ENCODE measurements at places on chromosomes 2 and 18.

DNA sequence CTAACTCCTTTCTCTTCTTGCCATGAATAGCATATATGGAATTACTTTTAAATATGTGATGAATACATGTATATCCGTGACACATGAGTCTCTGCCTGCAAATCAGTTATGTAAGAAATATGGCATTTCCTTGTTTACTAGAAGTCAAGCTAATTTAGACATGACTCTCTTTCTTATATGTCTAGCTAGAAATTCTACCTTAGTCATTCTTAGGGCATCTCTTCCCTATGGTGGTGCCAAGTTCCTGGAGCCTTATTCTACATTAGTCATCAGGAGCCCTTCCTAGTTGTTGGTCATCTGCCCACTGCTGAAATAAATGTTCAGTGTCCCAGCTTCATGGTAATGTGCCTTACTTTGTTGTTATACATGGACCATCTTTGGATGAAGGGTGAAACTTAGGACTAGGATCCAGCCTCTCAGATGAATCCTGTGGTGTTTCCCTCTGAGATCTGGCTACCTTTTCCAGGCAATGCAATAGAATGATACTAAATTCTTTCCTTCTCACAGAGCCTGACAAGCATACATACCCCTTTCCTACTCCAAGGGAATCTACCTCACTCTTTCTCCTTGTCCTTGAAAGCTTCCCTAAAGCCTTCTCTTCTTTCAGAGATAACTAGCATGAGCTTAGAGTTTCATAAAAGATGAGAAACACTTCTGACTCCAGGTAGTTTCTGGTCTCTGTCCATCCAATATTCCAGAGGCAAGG is 415.3 kb upstream of the VWC2L start:
- DNase-seq: peak; percentile 91

DNA sequence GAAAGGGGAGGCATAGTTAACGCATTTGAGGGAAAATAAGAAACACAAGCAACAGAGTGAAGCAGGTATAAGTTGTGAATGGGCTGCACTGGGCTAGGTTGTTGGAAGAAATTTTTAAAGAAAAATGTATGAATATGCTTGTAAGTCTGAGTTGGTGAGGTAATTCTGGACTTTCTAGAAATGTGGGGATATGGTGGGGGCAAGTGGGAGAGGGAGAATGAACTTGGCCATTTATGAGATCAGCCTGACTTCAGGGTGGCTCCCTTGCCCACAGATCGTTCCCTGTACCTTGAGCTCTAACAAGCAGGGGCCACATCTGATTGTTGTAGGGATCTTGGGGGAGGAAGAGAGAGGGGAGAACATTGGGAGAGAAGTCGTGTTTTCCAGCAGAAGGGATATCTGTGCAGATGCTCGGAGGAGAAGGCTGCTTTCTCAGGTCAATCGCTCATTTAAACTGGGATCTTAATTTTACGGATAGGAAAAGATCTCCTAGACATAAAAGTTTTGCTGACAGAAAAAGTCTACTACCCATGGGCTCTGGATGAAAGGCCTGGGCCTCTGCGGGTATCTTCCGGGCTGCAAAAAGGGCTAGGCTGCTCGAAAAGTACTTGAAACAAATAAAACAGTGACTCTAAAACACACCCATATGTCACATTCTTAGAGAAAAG is 42.5 kb upstream of the FZD5 start:
- no peak for DNase-seq

DNA sequence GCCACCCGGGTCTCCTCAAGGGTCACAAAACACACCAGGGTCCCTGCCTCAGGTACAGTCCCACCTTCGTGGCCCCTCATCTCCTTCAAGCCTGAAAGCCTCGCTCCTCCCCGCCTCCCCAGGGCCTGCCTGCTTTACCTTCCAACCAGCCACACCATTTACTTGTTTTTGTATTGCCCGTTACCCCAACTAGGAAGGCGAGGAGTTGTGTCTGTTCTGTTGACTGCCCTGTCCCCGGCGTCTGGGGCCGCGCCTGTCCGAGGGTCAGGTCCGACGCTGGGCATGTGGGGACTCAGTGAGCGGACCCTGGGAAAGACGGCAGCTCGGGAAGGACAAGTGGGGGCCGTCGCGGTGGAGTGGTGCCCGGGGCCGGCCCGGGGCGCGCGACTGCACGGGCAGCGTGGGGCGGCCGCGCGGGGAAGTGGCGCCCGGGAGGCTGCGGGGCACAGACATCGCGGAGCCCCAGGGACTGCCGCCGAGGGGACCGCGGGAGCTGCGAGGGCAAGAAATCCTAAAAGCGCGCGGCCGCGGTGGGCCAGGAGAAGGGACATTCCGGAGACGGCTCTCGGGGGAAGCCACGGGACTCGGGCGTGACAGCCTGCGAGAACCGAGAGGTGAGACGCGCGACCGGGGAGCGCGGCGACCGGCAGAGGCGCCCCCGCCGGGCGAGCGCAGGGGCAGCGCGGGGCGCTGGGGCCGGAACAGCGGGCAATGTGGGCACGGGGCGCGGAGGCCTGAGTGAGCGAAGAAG is 797 bp upstream of the GRHL1 start:
- peak; percentile 23 for DNase-seq

- peak; percentile 49 for DNase-seq
Observed at GRCh38 chr2:162403884-162404283, 60.0 kb downstream of the GCA start.

GRCh38 chr2:152537081-152537651 is 180.1 kb downstream of the PRPF40A start:
- peak; percentile 55 for DNase-seq

DNA sequence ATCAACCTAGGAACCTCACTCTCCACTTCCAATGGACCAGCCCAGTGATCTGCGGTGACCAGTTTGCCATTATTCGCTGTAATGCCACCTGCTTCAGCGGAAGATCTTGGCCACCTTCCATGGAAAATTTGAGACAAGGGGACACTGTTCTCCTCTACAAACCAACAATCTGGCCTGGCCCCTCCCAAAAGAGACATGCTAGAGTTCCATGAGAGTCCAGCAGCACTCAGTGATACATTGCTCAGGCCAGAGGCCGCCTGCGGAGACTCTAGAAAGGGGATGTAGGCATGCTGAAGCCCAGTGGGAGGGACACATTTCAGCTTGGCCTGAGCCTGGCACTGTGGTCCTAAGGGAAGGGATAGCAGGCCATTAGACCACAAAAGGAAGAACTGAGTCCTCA is 58.3 kb downstream of the COL6A3 start:
- no peak for DNase-seq

DNA sequence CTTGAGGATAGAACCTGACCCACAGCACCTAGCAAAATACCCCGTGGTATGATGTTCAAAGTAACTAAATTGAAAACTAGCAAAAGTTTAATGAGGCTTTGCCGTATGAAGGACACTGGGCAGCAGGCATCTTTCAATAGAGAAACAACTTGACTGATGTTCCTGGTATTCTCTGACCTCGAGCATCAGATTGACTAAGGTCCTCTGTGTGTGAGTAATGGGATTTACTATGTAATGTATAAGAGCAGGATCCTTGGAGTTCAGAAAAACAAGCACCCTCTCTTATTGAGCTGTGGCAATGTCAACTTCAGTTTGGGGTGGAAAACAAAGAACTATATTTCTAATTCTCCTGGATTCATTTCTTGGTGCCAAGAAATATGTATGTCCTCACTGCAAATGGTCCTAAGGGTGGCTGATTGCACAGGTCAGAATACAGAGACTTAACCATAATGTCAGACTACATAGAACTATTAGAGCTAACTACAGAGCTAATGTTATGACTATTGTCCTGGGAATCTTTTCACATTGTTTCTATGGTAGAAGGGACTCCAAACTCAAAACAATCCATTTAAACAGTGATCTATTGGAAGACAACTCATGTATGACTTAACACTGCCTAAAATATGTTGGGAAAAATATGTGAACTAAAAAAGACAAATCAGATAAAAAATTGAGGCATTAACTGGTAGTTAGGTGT is 4.4 kb downstream of the TNFAIP6 start:
- peak; percentile 25 for DNase-seq

DNA sequence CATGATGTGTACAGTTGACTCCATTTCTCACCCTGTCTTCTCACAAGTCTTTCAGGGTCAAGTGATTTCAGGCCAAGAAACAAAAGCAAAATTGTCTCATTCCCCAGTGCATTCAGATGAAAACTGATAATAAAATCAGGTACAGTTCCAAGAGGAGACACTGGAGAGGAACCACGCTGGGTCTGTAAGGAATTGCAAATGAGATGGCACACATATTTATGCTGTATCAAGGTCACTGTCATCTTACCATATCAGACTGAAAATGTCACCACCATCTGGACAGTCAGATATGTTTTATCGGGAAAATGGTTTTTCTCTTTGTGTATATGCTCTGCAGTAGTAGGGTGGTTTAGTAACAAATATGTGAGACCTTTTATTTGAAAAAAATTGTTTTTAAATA is 91.7 kb downstream of the CCDC138 start:
- DNase-seq: no peak

DNA sequence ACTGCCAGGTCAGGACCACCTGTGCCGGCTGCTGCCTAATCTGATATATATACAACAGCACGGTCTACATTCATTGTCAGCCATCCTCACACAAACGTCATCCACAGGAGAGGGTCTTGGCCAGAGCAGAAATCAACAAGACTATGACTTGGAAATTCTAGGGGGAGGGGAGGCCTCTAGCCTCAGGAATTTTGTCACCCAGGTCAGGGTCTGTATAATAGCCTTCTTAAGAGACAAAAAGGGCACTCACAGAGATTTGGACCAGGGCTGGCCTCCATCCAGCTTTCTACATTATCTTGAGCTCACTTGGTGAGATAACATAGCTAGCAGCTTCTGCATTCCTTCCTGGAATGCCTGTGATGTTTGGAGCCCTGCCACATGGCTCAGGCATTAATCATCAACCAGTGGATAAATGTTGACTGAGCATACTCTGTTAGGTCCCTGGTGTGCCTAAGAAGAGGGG is 50.4 kb upstream of the CTIF start:
- peak; percentile 97 for DNase-seq

- peak; percentile 60 for DNase-seq
Observed at GRCh38 chr2:85221067-85221691, 88.0 kb downstream of the TCF7L1 start.

- no peak for DNase-seq
Observed at GRCh38 chr2:16130906-16131400, 190.6 kb downstream of the MYCN start.

DNA sequence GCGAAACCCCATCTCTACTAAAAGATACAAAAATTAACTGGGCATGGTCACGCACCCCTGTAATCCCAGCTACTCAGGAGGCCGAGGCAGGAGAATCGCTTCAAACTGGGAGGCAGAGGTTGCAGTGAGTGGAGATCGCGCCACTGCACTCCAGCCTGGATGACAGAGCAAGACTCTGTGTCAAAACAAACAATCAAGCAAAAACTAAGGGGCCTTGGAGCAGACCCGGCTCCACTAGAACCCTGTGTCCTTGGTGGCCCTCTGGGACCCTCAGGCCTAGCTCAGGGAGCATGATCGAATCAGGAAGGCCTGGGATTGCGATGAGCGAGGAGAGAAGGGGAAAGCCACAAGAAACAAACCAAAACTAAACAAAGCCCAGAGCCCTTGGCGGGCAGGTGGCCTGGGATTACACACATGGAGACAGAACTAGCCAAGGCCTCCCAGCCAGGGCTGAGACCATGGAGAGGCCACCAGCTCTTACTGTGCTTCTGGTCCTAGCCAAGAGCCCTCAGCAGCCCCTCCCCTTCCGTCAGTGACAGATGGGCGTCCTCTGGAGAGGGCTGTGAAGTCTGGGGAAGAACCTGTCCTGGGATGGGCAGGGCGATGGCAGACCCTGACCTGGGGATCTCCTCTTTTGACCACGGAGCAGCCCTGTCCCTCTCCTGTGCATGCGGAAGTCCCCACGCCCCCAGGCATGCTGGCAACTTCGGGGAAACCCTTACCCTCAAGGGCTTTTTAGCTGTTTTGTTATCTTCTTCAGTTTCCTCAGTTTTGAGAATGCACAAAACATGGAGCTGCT is 27.4 kb upstream of the CATIP start:
- no peak for DNase-seq
